ENCODE measurements at places on chromosomes 3 and 15. TPM values are rescaled to one million over a fixed set of nuclear protein-coding genes. Genes with fewer than 3 reads are reported as not detected.

- H3K36me3 ChIP-seq = no peaks in the 10 kb centered on the region
- DNase-seq = no peak
- H3K27me3 ChIP-seq = no peaks in the 10 kb centered on the region
- H3K4me1 ChIP-seq = no peaks in the 10 kb centered on the region
- H3K27ac ChIP-seq = no peak overlapping the region
Measured at GRCh38 chr15:75036212-75036616, 12.8 kb downstream of the PPCDC start.

Gene PAK6
- 6.3 TPM for total RNA-seq

DNA sequence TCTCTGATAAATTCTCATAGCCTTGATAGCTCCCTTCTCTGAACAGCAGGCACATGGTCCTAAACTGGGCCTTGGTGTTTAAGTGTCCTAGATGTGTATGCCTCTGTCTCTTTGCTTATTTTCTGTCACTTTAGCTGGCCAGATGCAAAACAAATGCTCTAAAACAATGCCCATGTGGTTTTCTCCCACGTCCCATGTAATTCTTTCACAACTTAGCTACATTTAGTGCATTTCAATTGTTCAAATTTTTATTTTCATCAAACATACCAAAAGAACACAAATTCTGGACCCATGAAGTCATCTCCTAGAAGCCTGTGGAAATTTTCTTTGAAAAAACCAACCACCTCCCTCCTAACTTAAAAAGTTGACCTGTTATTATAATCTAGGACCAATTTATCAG lies 491.3 kb upstream of the AGTR1 start:
- DNase-seq = no peak
- no peaks in the 10 kb centered on the region for H3K36me3 ChIP-seq
- H3K4me1 ChIP-seq = no peaks in the 10 kb centered on the region
- H3K27ac ChIP-seq = no peak overlapping the region

Gene UTS2B
- 0.26 TPM for total RNA-seq

DNA sequence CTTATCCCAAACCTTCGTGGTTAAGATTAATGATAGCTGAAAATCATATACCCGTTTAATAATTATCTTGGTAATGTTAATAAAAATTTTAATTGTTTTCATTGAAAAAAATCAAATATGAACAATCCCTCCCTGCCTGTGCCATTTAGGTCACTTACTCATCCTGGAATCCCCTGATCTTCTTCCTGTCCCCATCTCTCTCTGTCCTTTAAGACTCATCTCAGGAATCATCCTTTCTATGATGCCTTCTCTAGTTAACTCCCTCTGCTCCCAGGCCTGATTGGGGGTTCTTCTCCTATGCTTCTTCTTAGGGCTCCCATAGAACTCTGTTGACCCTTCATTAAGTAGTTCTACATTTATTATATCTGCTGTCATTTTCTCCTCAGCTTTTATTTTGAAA lies 91.6 kb downstream of the MBNL1 start:
- no peaks in the 10 kb centered on the region for H3K36me3 ChIP-seq
- H3K27me3 ChIP-seq = no peaks in the 10 kb centered on the region
- DNase-seq = no peak
- no peak overlapping the region for H3K4me3 ChIP-seq
- no peak overlapping the region for H3K27ac ChIP-seq
- H3K4me1 ChIP-seq = peaks cover 12% of the 10 kb centered on the region

DNA sequence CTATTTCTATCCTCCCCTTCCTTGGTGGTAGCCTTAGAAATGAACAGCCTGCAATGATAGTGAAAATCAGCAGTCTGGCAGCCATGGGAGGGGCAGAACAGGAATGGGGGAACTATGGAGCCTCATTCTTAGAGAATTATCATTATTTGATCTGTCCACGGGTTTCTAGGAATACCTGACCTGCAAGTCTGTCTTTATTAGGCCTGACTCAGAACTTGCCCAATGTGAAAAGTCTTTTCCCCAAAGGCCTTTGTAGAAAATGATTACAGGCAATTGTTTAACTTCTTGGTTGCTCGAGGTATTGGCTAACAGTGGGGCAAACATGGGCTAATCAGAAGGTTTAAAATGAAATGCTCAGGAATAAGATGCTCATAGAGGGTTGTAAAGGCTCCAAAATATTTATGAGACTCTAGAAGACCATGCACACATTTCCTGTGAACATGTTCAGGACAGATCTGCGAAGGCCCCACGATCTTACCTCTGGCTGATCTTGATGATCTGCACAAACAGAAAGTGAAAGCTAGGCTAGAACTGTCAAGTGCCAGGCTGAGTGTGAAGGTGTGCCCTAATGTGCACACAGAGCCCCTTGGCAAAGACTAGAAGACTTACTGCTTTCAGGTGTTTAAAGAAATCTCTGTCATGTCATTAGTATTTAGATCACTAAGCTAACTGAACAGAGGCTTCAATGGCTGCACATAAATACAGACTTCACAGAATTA lies 39.6 kb upstream of the LAMP3 start:
- H3K27me3 ChIP-seq = no peaks in the 10 kb centered on the region
- H3K4me3 ChIP-seq = no peak overlapping the region
- H3K36me3 ChIP-seq = no peaks in the 10 kb centered on the region
- DNase-seq = no peak
- H3K4me1 ChIP-seq = no peaks in the 10 kb centered on the region
- no peak overlapping the region for H3K27ac ChIP-seq

DNA sequence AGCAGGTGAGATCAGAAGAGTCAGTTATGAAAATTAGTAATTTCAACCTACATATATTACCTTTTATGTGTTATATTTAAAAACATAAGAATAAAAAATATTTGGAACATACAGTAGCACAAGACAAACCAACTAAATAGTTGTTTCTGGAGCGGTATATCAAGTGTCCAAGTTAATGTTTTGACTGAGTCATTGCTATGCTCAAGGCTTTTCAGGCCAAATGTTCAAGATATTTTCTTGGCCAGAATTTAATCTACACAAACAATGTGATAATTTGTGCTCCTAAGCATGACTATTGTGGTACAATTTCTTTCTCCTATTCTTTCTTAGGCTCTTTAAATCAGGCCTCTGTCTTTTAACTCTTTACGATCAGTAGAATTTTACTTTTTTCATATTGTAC lies 412.4 kb downstream of the RAP2B start:
- no peaks in the 10 kb centered on the region for H3K27me3 ChIP-seq
- no peak overlapping the region for H3K27ac ChIP-seq
- DNase-seq = no peak
- no peaks in the 10 kb centered on the region for H3K36me3 ChIP-seq
- no peak overlapping the region for H3K4me3 ChIP-seq

DNA sequence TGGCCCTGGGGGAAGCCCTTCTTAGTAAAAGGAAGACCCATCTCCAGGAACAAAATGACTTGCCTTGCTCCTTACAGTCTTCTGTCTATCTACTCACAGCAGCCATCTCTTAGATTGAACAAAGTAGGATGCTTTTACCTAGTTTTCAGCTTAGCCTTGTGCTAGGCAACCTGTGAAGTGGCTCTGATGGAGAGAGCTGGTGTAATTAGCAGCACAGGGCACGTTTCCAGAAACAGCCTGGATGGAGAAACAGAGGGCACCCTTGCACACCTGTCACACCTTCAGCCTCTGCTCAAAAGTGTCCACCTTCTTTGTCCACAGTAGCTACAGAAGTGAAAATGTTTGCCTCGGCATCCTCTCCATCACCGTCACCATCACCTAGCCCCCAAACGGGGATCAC lies 292.9 kb downstream of the RORA start:
- peaks cover 2% of the 10 kb centered on the region for H3K27me3 ChIP-seq
- H3K4me1 ChIP-seq = no peaks in the 10 kb centered on the region
- no peaks in the 10 kb centered on the region for H3K36me3 ChIP-seq
- H3K4me3 ChIP-seq = no peak overlapping the region

Gene PPP1R14D
- total RNA-seq = 0.64 TPM

DNA sequence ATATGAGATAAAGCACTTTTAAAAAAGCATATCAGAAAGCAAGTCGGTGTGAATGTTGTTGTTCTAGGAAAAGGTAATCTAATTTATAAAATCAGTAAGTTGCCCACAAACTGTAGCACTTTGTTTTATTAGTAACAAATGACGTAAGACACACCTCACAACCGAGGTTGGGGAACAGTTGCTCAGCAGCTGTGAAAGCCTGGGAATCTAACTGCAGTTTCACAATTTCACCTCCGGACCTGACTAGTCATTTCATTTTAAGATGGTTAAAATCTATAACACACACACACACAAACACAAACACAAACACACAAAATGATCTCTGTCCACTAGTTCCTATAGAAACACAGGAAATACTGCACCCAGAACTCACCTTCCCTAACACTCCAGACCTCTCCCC lies 406.7 kb upstream of the NR2F2 start:
- H3K4me3 ChIP-seq = no peak overlapping the region
- DNase-seq = no peak
- no peaks in the 10 kb centered on the region for H3K27me3 ChIP-seq
- no peaks in the 10 kb centered on the region for H3K4me1 ChIP-seq
- H3K36me3 ChIP-seq = no peaks in the 10 kb centered on the region

DNA sequence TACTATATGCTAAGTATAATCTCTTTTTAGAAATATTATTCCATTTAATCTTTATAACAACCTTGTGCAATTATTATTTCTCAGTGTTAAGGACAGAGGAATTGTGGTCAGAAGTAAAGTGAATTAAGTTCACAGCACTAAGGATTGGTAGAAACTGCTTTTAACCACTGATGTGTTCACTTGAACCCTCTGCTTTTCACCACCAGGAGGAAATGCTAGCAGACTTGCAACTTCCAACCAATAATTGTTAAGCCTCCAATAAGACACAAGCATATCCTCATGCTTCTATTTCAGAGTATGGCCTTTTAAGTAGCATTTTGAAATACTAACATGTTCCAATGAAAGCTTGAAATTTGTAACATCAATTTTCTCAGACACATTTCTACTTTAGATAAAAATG lies 527.4 kb downstream of the SI start:
- H3K36me3 ChIP-seq = no peaks in the 10 kb centered on the region
- no peaks in the 10 kb centered on the region for H3K27me3 ChIP-seq
- H3K4me3 ChIP-seq = no peak overlapping the region
- DNase-seq = no peak
- no peak overlapping the region for H3K27ac ChIP-seq

GRCh38 chr3:165192610-165193192 lies 3.5 kb downstream of the SLITRK3 start:
- DNase-seq = no peak
- H3K4me3 ChIP-seq = no peak overlapping the region
- no peaks in the 10 kb centered on the region for H3K36me3 ChIP-seq
- H3K27me3 ChIP-seq = peaks cover 40% of the 10 kb centered on the region

Gene SPATA12
- total RNA-seq = 0.10 TPM

Gene CORO2B
- 0.36 TPM for total RNA-seq

Gene COL6A6
- total RNA-seq = not detected

DNA sequence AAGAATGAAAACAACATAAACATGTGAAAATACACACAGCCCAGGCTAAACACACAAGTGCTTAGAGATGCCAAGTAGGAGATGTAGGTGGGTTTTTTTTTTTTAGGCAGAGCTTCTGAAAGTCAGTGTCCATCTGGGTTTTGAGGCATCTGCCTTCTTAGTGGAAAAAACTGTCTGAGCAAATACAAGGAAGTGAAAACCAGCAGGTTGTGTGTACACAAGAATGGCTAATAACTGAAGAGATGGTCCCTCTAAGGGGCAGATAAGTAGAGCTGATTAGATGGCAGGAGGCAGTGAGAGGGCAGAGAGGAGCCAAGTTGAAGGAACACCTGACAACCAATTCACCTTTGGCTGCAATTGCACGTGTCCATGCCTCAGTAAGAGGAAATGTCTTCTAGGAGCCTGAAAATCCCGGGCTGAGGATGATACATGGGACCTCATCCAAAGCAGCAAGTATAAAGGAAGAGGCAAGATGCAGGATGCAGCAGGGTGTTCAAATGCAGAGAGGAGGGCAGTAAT lies 34.9 kb downstream of the CYP19A1 start:
- no peaks in the 10 kb centered on the region for H3K36me3 ChIP-seq
- no peak for DNase-seq
- peaks cover 8% of the 10 kb centered on the region for H3K27me3 ChIP-seq
- no peak overlapping the region for H3K4me3 ChIP-seq
- H3K4me1 ChIP-seq = no peaks in the 10 kb centered on the region
